ENCODE measurements at places on chromosomes 7 and 10.

DNA sequence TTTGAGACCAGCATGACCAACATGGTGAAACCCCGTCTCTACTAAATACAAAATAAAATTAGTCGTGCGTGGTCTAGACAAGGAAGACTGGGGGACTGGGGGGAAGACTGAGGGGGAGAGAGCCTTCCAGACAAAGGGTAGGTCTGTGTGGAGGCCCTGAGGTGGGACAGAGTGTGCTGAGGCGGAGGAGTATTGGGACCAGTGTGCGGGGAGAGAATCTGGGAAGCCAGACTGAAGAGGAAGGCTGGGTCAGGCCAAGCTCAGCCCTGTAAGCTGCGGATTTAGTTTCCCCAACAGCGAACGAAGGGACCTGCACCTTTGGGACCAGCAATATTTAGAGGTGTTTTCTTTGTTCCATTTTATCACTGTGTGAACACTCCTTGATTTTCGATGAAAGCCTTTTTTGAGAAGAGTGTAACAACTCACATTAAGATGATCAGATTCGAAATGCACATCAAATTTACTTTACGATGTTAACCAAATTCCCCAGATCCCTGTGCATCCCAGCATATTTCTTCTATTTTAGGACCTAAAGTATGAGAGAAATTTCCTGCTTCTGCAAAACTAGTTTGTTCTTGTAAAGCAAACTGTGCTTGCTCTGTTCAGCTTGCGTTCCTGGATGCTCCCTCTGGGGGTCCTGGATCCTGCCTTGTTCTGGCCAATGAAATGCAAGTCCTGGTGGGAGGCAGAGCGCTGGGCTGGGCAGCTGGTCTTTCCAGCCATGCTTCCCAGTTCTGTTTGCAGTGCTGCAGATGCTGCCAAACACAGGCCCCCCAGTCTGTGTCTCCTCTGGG lies 39.4 kb downstream of the PLAU start:
- peak; percentile 87 for DNase-seq

DNA sequence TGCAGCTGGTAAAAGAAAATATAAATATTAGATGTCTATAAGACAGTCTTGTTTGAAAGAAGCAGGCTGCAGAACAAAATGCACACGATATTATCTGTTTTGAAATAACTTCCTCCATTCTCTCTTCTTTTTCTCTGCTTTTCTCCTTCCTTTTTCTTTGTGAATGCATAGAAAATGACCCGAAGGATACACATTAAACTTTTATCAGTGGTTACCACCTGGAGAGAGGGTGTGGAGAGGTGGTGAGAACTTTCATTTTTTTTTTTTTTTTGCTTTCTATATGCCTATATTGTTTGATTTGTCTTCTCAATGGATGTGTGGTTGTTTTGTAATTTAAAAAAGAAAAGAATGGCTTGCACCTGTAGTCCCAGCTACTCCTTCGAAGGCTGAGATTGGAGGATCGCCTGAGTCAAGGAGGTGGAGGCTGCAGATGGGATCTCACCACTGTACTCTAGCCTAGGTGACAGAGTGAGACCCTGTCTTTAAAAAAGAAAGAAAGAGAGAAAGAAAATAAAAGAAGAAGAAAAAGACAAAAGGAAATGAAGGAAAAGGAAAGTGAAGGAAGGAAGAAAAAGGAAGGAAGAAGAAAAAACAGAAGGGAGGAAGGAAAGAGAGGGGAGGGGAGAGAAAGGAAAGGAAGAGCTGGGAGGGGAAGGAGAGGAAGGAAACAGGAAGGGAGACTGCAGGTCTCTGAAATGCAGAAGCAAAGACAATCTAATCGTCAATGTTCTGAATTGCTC lies 64.4 kb downstream of the SAMD9 start:
- DNase-seq = no peak

GRCh38 chr7:117165656-117166055 lies 157.2 kb downstream of the WNT2 start:
- no peak for DNase-seq

- no peak for DNase-seq
Observed at GRCh38 chr7:4758111-4758510, 17.3 kb upstream of the AP5Z1 start.

GRCh38 chr7:113172726-113173125 lies 54.4 kb upstream of the SMIM30 start:
- DNase-seq = no peak

DNA sequence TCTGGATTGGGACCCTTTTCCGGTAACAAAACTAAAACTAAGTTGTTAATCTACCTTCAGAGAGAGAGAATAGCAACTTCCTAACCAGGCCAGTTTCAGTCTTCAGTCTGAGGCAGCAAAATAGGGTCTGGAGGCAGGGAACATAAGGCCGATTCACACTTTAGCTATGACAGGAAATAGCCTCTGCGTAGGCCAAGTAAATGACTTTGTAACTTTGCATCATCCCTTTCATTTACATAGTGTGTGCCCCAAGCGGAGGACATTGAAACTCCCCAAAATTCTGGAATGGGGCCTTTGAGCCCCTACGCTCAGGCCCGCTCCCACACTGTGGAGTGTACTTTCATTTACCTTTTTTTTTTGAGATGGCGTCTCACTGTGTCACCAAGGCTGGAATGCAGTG lies 1.7 kb upstream of the UPP1 start:
- no peak for DNase-seq

DNA sequence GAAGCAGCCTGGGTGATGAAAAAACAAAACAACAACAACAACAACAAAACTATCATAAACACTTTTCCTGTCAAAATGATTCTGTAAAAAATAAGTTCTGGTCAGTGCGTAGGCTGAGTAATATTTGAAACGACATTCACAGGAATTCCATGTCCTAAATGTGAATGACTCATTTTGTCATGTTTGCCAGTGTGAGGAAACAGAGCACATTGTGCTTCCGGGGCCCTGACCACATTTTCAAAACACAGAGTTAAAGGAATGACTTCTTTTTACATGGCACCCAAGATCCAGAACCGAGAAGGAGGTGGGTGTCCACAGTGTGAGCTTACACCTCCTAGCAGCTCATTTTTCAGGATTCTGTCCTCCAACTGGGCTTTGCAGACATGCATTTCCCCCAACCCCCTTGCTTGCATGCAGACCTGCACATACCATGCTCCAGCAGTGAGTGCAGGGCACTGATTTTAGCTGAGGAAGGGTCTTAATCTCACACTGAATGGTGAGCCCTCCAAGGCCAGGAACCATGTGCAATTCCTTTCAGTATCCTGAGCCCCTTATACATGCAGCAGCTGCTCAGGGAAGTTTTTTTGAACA lies 3.0 kb downstream of the CLRN3 start:
- DNase-seq = no peak

DNA sequence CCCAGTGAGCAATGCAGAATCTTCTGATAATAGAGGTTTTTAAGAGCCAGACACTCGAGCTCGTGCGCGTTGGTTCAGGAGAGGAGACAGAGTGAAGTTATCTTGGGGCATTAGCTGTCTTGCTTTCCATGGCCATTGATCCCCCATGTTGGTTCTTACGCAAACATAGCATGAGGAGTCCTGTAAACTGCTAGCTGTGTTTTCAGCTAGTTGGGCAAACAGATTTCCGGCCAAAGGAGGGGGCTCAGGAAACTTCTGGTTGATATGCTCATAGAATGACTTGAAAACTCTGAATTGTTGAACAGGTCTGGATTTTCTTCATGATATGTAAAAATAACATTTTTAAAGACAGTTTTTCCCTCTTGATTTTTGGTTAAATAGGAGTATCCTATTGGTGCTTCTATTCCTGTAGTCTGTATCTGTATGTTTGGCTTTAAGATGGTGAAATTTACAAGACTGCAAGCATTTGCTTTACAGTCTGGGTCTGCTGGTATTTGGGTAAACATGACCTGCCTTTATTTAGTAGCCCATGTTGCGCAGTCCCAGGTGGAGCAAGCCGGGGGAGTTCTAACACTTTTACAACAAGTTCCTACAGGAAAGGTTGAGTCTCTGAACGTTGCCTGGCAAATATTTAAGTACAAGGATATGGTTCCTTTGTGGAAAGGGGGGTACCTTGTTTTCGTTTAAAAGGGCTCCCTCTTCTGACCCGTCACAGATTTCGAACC lies 218.4 kb upstream of the KCND2 start:
- DNase-seq = no peak

DNA sequence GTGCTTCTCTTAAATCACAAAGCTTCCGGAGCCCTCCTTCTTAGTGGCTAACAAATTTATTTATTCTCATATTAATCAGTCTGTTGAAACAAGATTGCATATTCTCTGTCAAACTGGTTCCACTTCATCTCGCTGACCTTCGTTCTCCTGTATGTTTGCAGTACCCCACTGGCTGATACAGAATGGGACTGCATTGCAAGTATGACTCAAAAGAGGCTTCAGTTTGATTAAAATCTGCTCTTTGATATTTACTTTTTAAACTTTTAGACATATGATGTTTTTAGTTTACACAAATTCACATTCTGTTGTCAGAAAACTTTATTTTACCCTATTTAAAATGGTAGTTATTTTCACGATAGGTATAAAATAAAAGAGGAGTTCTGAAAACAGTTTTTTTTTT lies 14.3 kb upstream of the ARHGAP12 start:
- no peak for DNase-seq

DNA sequence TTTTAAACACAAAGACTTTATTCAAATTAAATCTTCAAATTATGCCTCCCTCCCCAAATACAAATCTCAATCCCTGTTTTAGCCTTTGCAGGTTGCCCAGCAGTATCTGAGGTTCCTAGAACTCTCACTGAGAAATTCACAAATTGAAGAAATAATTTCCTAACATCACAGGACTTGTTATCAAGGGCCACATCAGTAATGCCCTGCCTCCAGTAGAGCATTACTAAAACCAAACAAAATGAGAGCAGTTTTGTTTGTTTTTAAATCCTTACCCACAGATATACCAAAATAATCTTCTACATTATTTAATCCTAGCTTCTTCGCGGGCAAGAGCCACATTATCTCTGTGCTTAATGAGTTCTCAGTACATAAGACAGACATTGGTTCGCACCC lies 152.2 kb downstream of the SGMS1 start:
- DNase-seq = no peak

DNA sequence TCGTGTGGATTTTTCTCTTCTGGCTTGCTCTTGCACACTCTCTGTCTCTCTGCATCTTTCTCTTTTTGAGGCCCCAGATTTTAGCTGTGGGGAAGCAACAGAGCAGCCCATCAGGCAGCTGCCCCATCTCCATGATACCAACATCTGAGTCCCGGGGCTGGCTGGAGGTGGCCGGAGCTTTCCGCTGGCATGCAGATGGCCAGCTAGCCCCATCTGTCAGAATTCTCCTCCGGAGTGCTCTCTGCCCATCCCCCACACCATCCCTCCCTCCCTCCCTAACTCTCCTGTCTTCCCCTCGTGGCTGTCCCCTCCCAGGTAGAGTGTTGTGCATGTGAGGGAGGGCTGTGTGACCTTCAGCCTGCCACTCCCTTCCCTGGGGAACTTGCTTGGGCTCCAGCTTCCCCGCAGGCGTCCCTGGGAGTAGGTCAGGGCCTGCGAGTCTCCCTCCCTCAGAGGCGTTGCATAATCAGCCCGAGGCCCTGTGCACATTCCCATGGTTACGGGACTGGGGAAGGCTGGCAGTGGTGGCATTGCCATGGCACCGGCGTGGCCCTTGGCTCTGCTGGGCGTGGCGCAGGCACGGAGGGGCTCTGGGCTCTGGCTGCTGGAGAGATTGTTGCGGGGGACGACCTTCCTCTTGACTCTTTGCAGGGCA lies 24.7 kb downstream of the GHRHR start:
- no peak for DNase-seq

- DNase-seq = no peak
Observed at GRCh38 chr7:98771941-98772603, 97.7 kb downstream of the TMEM130 start.

DNA sequence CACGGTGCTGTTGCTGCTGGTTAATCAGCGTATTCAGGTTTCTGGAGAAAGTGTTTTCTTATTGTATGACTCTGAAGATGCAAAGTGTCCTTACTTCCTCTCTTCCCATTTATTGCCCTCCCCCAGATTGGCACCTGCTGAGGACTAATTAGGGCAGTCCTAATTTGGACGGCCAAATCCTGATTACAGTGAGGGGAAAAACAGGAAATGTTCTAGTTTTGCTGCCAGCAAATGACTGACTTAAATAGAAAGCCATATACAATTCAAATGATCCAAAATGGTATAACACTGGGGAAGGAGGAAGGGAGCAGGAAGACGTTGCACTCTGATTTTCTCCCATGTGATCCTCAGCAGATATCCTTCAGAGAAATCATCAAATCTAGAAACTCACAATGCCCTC lies 222.4 kb upstream of the LRGUK start:
- DNase-seq = no peak

DNA sequence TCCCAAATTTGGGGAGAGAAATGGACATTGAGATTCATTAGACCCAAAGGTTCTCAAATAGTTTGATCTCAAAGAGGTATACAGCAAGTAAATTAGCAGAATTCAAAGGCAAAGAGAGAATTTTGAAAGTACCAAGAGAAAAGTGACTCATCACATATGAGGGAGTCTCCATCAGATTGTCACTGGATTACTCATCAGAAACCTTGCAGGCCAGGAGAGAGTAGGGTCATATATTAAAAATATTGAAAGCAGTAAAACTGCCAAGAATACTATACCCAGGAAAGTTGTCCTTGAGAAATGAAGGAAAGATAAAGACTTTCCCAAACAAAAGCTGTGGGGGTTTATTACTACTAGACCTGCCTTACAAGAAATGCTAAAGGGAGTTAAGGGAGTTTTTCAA lies 140.6 kb downstream of the TMEM168 start:
- no peak for DNase-seq

DNA sequence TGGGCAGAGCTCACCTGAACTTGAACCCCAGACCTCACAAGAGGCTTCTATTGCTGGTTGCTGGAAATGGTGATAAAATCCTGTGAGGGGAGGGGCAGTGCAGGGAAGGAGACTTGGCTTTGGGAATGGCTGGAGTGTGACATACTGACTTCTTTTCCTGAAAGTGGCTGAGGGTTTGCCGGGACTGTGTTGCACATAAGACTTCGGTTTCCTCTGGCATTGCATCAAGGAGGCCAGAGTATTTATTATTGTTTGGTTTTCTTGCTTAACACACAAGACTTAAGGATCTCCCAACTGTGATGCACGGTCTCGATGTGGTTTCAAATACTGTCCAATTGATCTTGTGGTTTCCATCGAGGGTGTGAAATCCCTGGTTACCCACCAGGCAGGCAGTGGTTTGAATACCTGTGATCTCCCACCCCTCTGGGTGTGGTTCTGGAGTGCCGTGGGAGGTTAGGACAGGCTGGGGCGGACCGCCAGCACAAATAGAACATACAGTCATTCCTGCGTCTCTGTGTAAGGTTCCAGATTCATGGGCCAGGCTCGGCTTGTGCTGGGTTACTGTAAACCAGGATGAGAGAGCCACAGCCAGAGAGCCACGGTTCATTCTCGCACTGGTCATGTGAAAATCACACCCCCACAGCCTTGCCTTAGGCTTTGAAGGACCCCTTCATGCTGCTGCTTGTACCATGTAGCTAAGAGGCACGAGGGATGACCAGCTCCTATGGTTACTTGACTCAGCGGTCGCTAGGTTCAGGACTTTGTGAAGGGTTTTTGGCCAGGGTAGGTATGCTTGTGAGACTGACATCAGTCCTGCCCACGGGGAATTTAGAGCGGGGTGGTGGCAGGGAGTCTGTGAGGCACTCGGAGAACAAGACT lies 39.2 kb downstream of the WBP1L start:
- DNase-seq = peak; percentile 72

GRCh38 chr10:50653142-50653541 lies 29.4 kb upstream of the SGMS1 start:
- DNase-seq = peak; percentile 34

GRCh38 chr7:100563100-100563564 lies 10.6 kb downstream of the SAP25 start:
- DNase-seq = no peak

- no peak for DNase-seq
Observed at GRCh38 chr7:95951997-95952795, 179.8 kb downstream of the DYNC1I1 start.
